Posterior cingulate gyrus (tissue), 11 donors: ENCODE measurements at places on chromosomes 3 and 15.

DNA sequence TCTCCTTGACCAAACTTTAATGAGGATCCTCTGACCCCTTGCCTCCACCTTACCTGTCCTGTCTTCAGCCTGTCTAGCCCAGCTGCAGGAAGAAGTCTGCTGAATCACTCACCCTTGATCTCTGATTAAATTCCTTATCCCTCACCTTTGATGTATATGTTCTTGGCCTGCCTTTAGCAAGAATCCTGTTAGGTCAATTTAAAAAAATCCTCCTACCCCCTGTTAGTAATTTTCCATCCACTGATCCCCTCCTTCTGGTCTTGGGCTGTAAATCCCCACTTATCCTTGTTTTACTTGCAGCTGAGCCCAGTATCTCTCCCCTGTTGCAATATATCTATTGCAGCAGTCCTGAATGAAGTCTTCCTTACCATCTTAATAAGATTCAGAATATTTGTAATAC is 39.0 kb downstream of the MYH15 start:
- no peak for DNase-seq

- no peak for DNase-seq
These were observed 54.0 kb downstream of the PLCH1 start for GRCh38 chr3:155690921-155691320.

DNA sequence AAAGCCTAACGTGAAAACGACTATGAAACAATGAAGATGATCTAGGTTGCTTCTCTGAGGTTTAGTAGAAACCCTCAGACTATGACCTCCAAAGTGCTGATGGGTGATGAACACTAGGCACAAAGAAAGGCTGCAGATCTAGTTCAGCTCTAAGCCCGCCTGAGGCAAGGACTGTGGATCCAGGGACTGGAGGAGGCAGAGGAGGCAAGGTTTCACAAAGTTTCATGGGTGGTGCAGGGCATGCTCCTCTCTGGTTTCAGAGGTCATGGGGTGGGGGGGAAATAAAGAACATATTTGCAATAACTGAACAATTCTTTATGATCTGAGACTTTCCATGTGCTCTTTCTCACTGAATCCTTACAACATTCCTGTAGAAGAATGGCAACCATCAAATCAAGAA is 679.2 kb downstream of the NTRK3 start:
- DNase-seq = no peak

DNA sequence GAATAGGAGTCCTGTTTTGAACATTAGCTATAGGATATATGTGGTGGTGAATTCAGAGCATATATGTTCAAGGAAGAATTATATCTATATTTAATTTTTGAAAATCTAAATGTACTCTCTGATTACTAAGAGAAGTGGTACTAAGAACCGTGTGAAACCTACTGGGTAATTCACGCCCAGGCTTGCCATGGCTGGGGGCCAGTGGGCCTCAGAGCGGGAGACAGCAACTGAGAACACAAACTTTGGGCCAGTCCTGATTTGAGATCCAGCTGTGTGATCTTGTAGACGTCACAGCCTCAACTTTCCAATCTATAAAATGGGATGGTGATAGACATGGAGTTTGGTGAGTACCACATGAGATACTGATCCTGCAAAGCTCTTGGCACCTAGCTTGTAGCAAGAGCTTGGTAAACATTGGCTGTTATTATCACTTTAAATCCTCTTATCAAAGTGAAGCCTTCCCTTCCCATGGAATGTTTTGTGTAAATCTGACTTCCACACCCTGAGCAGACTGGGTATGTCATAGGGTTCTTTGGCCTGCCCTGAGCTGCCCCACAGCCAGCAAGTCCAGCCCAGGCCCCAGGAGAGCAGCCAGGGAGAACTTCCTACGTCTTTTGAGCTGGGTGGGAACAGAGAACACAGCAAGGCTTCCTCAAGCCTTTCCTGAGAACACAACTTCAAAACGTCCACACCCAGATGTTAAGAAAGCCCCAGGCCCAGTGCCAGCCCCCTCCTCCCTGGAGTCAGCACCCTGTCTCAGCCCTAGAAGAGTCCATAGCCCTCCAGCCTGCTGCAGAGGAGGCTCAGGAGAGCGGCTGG is 8.2 kb upstream of the PAQR5 start:
- DNase-seq = no peak

- DNase-seq = no peak
These were observed 2.3 kb downstream of the B3GNT5 start for GRCh38 chr3:183255348-183255730.

DNA sequence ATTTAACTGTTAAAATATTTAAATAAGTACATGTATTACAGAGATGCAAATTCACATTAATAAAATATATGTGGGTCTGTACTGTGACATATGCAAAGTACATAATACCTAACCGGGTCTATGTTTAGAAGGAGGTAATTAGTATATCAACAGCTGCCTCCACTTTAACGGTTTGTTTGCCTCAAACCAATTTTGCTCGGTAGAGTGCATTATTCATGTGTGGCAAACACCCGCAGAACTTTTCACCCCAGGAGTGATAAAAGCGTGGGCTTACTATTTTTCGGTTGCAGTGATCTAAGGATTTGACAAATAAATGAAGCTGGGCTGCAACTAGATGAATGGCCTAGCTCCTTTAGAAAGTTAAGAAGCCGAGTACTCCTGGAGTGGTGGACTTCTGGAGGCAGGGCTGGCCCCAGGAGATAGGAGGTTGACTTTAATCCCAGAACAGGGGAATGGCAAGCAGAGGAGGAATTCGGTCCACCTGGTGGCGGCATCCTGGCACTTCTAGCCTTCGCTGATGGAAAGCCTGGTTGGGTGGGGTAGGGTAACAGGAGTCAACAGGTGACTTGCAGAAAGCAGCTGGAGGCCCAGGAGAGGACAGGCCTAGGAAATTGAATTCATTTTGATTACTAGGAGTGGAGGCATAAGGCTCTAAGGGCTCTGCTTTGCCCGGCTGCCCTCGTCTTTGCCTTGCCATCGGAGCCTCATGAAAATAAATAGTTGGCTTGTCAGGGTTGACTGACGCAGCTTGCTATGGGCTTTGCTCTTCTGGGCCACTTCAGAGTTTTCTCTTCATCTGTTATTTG is 2.4 kb downstream of the SLCO3A1 start:
- DNase-seq = peak; percentile 32
